NCI-H1417 treated with DMSO at 0.1 percent for 48 hours (cell line): ENCODE measurements at places on chromosomes 5 and 9.

GRCh38 chr5:40404613-40405012 is 275.1 kb upstream of the PTGER4 start:
- DNase-seq, result no peak

- DNase-seq, result no peak
These were observed 134.2 kb downstream of the FBXO4 start for GRCh38 chr5:42059291-42059690.

DNA sequence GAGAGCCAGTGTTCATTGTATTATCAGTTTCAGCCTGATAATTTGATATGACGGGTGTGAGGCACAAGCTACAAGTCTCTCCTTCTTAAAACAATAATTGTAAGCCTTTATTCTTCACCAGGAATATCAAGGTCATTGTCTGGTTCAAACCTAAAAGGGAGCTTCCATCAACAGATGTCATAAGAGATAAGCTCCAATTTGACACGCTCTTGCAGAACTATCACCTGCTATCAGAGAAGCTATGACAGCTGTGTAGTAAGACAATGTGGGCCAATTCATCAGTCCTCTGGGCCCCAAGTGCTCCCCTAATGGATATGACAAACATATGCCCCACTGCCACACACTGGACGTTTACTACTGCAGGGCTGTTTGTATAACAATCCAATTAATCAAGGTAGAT is 1010.2 kb upstream of the DMAC1 start:
- DNase-seq, result no peak

GRCh38 chr9:132755096-132755495 is 84.8 kb downstream of the GTF3C4 start:
- no peak for DNase-seq

DNA sequence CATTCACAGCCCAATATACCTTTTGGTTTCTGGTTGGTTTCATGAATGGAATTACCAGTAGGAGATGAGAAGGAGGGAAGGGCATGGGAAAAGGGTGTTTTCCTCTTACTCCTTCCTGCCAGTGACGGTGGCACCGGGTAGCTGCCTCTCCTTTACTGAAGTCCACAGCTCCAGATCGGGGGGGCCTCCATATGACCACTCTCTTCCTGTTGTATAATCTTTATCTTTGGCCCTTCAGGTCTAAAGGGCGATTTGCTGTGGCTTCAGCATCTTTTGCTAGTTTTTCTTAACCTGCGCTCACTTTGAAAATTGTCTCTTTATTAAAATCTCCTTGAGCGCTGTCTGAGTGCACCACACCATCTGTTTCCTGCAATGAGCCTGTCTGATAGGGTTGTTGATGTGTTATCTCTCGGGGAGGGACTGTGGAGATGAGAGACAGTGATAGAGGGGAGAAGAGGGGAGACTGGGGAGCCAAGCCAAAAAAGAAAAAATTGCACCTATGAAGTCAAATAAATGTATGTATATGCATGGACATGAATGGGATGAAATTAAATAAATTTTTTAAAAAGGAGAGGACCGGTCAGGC is 449.3 kb upstream of the KLF4 start:
- DNase-seq, result no peak

DNA sequence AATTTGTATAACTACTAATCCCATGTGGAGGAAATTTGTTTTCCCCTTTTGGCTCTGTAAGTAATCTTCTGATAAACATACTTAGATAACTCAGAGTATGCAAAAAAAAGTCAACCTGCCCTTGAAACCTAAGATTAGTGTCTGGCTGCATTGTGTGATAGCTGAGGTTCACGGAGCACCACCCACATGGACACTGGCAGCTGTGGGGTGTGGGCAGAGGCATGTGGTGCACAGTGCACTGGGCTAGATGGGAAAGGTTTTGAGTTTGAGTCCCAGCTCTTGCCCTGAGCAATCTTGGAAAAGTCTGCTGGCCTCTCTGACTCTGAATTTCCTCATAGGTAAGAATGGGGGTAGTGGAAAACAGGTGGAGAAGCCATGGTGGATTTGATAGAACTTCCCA is 75.1 kb downstream of the PLCXD3 start:
- no peak for DNase-seq
